ENCODE measurements at places on chromosomes 5 and 9.
A peak's percentile ranks its signal among the peaks of the same experiment; 100 is the strongest.

DNA sequence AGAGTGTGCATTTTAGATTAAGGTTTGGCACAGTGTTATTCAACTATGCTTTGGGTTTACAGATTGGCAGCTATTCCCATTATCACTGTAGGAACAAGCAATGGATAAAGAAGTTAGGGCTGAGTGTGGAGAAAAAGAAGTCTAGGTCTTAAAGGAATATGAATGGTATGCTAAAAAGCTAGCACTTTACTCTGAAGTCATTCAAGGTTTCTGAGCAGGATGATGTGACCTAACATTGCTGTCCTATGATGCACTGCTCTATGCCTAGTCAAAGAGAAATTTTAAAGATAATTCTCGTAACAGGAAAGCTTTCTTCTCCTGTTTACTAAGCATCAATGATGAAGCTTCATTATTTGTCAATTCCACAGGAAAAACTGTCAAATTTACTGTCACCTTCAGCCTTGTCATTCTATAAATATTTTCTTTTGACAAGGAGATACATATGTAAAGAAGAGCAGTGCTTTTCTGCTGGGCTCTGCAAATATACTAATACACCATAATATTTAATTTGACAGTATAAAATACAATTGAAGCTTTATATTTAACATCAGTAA, 476.1 kb upstream of the PTPRD start:
- no peak for DNase-seq

DNA sequence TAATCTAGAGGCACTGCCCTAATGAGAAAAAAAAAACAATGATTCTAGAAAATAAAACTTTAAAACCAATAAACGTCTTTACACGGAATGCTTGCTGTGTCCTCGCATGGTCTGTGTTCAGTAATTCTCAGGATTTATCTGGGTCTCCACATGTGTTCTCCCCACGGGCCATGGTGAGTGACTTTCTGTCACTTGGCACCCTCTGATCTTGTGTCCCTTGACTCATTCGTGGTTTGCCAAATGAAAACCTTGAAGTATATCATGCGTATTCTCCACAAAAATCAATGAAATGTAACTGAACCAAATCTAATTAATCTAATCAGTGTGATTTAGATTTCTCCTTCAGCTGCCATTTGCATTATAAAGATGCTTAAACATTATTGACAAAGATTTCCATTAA, 48.0 kb downstream of the UBE2QL1 start:
- no peak for DNase-seq

DNA sequence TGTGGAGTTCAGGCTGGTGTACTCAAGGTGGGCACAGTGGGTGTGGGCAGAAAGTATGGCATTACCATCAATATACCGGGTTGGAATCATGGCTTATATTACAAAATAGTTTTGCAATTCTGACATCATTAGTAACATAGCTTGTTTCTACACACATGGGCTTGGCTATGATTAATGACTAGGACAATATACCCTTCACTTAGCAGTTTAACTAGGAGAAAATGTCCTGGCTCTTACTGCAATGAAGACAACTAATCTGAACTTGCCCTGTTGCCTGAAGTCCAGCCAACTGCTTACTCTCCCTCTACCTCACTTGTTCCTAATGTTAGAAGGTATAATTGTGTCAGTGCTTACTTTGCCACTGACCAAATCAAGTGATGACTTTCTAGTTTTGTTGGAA, 612.5 kb downstream of the EFNA5 start:
- no peak for DNase-seq

- no peak for DNase-seq
Measured at GRCh38 chr9:108544866-108545265, 310.9 kb downstream of the ACTL7B start.

- no peak for DNase-seq
Measured at GRCh38 chr5:634191-634590, 22.1 kb downstream of the CEP72 start.

- DNase-seq, result no peak
Measured at GRCh38 chr9:72338631-72339030, 26.4 kb downstream of the ZFAND5 start.

- DNase-seq, result no peak
Measured at GRCh38 chr9:124415852-124416484, 726 bp upstream of the PSMB7 start.

- DNase-seq, result peak; percentile 93
Measured at GRCh38 chr5:114361724-114362196, at the start of gene KCNN2. Gene KCNN2 (plus strand): TSS chr5:114362070. CDS start chr5:114362140, 70 bp downstream.

GRCh38 chr5:119402081-119402480, 46.3 kb downstream of the TNFAIP8 start:
- no peak for DNase-seq

GRCh38 chr5:173963867-173964441, 25.0 kb upstream of the C5orf47 start:
- DNase-seq, result peak; percentile 77

DNA sequence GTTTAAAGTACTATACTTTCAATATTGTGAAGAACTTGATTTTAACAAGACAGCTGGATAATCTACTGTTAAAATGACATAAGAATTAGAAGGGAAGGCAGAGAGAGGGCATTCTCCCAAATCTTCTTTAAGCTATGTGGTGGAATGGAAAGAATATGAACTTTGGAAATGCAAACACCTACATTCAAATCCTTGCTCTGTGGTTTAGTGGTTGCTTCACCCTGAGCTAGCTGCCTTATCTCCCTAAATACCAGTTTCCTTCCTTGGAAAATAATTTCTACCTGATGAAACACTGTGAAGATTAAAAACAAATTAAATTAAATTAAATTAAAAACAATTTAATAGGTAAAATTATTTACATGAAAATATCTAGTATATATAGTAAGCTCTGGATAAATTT, 98.5 kb downstream of the GPR21 start:
- DNase-seq, result no peak

- DNase-seq, result no peak
Measured at GRCh38 chr9:85225180-85225579, 516.6 kb downstream of the AGTPBP1 start.

GRCh38 chr5:160921423-160922285, 69.6 kb upstream of the ATP10B start:
- no peak for DNase-seq

GRCh38 chr9:23492126-23493002, 333.7 kb downstream of the ELAVL2 start:
- DNase-seq, result peak; percentile 25

GRCh38 chr9:97808415-97808814, 44.6 kb upstream of the FOXE1 start:
- no peak for DNase-seq

- DNase-seq, result no peak
Measured at GRCh38 chr5:148532969-148533670, 121.2 kb downstream of the HTR4 start.

Data from Jurkat, Clone E6-1 (cell line).